ENCODE measurements at places on chromosomes 2 and 18. TPM values are rescaled to one million over a fixed set of nuclear protein-coding genes. Genes with fewer than 3 reads are reported as not detected.

Gene DSG4
- total RNA-seq, result not detected

Gene IL1B
- total RNA-seq, result 8.9 TPM

Gene PSMA8
- not detected for total RNA-seq

Gene DES
- total RNA-seq, result not detected

Gene B4GALT6
- total RNA-seq, result 10.2 TPM

Gene MC5R
- total RNA-seq, result not detected

- DNase-seq, result peak; percentile 99
These were observed 56.9 kb upstream of the CCDC141 start for GRCh38 chr2:179106676-179107428.

DNA sequence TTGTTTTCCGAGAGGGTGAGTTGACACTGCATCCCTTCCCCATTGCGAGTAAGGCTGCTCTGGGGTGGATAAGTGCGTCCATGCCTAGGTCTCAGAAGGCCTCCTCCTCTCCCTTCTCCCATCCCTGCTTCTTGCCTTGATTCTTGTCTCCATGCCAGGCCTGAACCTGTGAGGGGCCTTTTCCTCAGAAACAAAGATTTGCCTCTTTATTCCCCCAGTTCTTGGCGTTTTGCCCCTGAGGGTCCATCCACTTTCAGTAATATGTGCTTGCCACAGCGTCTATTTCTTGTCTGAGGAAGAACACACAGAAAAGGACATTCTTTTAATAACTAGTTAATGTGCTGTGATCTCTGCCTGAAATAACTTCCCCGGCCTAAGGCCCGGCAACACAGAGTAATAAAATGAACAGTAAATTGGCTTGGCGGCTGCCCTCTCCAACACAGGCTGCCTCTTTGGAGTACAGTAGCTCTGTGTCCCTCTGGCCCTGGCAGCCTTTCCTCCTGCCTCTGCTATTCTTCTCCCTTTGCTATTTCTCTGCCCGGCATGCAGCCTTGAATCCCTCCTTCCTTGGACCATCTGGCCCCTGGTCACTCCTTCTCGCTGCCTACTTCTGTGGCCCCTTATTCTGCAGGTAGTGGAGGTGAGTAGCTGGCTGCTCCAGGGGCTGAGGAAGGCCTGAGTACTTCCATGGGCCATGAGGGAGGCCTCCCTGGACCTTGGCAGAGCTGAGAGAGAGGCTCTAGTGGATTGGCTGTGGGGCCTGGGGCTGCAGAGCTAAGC is 4.4 kb downstream of the EHD3 start:
- DNase-seq, result no peak

DNA sequence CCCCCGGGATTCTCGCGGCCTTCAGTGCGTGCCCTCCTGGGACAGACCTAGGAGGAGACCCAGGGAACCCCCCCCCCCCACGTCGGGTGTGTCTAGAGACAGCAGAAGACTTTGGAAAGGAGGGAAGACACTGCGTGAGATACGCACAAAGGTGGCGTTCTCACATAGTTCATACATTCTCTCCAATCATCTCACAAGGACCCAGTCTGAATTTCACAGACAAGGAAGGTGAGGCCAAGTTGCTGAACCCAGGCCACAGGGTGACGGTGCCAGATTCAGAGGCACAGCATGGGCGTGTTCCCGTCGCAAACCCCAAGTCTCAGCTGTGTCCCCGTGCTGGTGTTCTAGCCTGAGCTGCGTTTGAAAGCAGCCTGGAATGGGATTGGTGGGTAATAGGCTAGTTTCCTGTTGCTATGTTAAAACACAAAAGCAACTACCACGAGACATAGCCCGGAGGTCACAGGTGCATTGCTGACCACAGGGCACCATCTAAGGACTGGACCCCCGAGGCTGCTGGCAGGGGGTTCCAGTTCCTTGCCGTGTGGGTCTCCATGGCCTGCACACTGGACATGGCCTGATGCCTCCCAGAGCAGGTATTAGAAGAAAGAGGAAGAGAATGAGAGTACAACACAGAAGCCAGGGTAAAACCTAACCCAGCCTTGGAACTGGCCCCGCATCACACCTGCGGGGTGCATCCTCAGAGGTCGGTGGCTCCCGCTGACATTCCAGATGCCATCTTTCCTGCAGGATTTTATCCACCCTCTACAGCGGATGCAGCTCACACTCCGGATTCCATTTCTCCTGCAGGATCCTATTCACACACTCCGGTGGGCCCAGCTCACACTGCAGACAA is 1.1 kb upstream of the PXDN start:
- DNase-seq, result no peak

DNA sequence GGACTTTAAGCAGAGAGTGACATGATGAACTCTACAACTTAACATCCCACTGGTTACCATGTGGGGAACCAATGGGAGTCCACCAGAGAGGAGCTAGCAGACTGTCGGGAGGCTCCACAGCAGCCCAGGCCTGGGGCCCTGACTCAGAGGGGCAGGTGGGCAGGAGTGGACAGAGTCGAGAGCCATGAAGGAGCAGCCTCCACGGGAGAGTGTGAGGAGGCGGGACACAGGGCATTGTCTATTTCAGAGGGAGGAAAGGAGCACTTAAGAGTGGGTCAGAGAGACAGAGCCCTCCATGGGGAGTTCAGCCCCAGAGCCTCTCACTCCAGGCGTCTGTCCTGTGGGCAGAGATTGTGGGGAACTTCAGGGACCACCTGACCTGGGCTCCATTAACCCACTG is 118.7 kb downstream of the CYP26B1 start:
- no peak for DNase-seq

DNA sequence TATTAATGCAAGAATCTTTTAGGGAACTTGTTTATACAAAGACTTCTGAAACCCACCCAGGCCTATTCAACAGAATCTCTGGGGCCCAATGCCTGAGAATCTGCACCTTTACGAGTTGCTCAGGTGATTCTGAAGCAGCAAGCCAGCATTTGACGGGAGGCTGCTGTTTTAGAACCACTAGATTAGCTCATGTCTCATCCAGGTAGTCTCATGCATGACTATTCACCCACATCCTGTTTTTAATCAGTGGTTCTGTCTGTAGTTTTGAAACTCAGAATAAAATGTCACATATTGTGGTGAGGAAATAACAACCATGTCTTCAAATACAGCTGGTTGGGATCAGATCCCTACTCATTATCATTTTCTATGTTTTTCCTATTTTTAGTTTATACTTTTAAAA is 39.5 kb downstream of the CYTIP start:
- DNase-seq, result no peak

DNA sequence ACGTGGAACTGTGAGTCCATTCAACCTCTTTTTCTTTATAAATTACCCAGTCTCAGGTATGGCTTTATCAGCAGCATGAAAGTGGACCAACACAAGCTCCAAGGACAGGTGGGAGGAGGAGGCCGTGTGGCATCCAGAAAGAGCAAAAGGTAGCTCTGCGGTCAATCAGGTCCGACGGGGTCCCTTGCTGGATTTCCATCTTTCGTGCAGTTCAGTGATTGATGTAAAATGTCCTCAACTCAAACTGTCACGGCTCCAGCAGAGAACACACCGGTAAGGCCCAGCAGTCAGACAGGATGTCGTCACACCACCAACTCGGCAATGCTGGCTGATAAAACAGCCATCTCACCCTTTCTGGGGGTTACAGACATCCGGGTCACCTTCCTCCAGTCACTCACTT is 123.3 kb downstream of the PXDN start:
- no peak for DNase-seq

DNA sequence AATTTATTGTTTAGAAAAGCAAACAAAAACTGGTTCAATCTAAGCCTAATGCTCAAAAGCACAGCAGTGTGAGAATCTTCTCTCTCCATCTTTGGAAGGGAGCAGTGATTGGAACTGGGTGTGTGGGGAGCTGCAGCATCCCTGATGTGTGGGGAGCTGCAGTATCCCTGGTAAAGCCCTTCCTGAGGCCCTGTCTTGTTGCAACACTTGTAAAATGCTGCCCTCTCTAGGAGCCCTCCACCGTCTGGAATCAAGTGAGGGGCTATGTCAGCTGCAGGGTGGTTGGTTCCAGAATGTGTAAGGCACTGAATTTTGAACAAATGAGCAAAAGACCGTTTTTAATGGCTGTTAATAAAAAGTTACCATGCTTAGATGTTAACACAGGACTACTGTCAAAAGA is 147.7 kb upstream of the RAB12 start:
- DNase-seq, result no peak

- DNase-seq, result no peak
These were observed 189.0 kb downstream of the RPIA start for GRCh38 chr2:88880441-88880953.
